NCI-H1694 (cell line): ENCODE measurements at places on chromosomes 6 and 20.

GRCh38 chr6:74568861-74569260, 637.0 kb downstream of the COL12A1 start:
- DNase-seq = no peak

GRCh38 chr6:28944412-28944865, 20.7 kb upstream of the TRIM27 start:
- DNase-seq = peak; percentile 66

- DNase-seq = no peak
Measured at GRCh38 chr6:168554472-168554871, 113.5 kb downstream of the SMOC2 start.

- DNase-seq = no peak
Measured at GRCh38 chr20:38471987-38472512, 593 bp upstream of the RALGAPB start.

- DNase-seq = no peak
Measured at GRCh38 chr6:25834950-25835349, 3.1 kb upstream of the SLC17A1 start.

DNA sequence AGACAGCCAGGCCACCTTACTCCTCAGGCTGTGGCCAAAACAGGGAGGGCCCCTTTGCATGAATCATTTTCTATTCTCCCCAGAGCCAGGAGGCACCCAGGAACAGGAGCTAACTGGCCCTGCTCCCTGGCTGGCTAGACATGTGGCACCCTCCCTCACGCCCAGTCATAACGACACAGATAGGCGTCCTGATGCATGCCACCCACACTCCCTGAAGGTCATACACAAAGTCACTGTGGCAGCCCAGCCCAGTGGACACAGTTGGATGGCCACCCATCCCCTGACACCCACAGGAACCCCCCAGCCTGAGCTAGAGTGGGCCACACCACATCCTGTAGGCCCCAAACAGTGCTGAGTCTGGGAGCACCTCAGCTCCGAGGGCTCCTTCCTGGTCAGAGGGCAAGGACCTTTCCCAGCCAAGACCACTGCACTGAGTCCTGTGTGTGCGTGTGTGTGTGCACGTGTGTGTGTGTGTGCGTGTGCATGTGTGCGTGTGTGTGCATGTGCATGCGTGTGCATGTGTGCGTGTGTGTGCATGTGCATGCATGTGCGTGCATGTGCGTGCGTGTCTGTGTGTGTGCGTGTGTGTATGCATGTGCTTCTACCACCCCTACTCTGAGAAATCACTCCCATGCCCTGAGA, 21.6 kb downstream of the TFEB start:
- no peak for DNase-seq

GRCh38 chr6:139290787-139291311, 949 bp downstream of the TXLNB start:
- no peak for DNase-seq

DNA sequence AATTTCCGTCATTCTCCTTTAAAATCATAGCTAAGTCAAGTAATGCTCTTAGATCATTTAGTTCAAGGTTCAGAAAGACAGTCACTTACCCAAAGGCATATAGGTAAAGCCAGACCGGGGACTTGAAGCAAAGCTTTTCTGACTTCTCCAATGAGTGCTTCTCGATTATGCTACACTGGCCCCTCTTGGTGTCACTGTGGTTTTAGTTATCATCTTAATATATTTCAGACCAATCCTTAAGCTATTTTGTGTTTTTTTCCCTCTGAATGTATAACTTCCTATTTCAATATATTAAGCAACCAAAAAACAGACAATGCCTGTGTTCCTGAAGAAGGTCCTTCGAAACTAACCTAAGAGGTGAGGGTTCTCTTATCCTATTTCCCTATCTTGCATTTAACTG, 3.9 kb downstream of the PRDM1 start:
- DNase-seq = no peak

DNA sequence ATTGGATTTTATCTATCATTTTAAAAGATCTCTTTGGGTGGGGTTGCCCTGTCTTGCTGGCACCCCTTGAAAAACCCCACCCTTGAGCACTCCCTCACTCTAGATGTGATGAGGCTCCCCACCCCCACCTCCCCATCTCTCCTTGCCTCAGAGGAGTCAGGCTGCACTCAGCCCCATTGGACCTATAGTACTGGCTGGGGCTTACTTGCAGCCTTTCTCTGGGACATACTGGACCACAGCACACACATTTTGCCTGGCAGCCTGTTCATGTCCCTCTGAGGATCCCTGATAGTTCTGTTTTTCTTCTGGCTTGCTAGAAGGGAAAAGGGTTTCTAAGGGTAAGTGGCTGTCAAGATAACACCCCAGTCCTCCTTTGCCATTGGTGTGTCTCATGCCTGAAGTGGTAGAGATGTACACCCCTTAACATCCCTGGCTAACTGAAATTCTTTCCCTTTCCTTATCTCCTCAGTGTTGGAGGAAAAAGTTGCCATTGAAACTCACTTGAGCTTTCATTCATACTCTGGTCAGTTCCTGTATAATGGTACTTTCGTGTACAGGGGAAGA, 553.4 kb upstream of the CITED2 start:
- DNase-seq = no peak

DNA sequence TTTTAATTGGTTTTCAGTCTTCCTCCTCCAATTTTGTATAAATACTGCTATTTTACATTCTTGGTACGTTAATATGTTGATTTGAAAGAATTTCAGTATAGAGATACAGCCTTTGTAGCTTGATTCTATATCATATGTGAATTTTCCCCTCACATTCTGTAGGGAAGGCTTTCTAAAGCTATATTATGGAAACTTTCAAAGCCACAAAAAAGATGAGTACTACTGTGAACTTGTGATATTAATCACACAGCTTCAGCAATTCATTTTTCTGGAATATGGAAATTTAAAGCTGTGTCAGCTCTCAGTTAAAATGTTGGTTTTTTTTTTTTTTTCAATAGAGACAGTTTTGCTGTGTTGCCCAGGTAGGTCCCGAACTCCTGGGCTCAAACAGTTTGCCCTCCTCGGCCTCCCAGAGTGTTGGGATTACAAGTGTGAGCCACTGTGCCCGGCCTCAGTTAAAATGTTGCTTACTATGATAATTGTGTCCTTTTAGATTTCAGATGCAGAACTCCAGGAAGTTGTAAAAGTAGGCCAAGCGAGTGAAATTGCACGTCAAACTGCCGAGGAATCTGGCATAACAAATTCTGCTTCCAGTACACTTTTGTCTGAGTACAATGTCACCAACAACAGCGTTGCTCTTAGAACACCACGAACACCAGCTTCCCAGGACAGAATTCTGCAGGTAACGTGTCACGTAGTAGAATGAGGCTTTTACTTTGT, 20.6 kb downstream of the CDC5L start:
- no peak for DNase-seq

GRCh38 chr6:108222504-108222903, 38.3 kb downstream of the SNX3 start:
- DNase-seq = no peak

GRCh38 chr6:33901822-33902456, 98.1 kb upstream of the MLN start:
- DNase-seq = no peak

- no peak for DNase-seq
Measured at GRCh38 chr6:169933839-169934698, 182.6 kb downstream of the ERMARD start.

DNA sequence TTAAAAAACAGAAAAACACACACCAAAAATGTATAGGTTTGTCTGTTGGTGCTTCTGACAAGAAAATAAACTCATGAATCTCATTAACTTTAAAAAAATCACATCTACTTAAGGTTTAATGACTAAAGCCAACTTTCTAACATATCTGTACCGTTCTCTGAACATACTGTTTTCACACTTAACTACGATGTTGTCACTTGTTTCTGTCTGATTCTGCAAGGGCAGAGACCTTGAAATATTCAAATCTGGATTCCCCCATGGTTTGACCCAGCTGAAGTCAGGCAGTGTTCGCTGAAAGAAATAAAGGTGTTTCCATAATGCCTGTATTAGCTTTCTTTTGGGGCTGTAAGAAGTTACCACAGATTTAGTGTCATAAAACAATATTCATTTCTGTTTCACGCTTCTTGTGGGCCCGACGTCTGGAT, 2.7 kb upstream of the ASXL1 start:
- DNase-seq = no peak

- DNase-seq = no peak
Measured at GRCh38 chr6:151826517-151827142, 19.1 kb downstream of the ESR1 start.

DNA sequence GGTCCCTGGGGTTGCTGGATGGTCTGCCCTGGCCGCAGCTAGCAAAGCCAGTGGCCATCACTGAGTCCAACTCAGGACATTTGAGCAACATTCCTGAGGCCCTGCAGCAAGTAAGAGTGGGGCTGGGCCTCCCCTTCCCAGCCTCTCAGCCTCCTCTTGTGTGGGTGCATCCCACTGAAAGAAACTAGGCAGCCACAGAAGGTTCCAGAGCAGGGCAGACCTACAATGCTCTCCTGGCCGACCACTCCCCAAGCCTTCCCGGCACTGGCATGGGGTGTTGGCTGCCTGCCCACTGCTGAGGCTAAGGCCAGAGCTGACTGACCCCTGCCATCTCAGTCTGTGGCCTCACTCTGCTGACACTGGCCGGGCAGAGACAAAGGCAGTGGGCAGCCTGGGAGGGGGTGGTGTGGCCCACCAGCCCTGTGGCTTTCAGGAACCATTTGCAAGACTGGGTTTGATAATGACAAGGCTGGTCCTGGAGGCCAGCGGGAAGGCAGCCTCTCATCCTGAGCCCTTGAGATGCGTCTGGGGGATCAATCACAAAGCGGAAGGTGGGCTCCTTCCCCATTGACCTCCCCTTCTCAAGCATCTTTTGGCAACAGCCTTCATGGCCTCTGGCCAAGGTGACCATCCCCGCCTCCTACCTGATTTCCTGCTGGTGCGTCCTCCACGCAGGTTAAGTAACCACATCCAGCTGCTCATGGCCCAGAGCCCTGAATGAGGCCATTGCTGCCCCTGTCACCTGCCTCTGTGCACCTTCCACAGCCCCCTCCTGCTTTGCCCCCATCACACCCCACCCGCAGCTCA, 9.6 kb downstream of the DLGAP4 start:
- DNase-seq = no peak

DNA sequence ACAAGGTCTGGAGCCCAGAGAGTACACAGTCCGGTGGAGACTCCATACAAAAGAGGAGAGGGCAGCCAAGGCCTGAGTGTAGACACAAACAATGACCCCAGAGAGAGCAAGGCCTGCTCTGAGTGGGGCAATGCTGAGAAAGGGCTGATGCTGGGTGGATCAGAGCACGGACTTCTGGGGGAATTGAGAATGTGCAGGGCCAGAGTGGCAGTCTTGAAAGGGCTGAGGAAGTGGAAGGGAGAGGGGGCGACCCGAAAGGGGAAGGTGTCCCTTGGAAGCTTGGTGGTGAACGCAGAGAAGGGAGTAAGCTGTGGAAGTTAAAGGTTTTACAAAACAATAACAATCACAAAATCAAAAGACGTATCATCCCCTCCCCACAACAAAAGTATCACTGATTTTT, 12.0 kb upstream of the GRM4 start:
- DNase-seq = no peak

GRCh38 chr6:65505736-65506135, 201.3 kb downstream of the EYS start:
- no peak for DNase-seq

GRCh38 chr6:141451181-141451510, 681.6 kb upstream of the GJE1 start:
- no peak for DNase-seq

GRCh38 chr6:91864911-91865310, 1278.0 kb upstream of the MAP3K7 start:
- DNase-seq = no peak

- no peak for DNase-seq
Measured at GRCh38 chr20:53352727-53353440, 240.8 kb downstream of the ZNF217 start.

GRCh38 chr6:10384610-10385523, 30.0 kb downstream of the TFAP2A start:
- no peak for DNase-seq

DNA sequence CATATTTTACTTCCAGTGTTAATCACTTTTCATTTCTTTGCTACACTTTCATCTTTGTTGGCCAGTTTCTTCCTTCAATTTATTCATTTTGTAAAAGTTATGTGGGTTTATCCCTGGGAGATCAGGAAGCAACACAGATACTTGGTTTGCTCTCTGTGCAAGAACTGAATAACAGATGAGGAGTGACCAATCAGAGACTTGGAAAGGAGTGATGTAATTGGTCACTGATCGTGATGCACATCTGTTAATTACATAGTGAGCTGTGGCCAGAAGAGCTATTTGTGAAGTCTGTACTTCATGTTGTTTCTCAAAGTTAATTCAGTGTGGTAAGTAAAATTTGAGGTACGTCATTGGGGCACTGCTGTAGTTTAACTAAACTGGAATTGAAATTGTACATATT, 21.3 kb downstream of the ANKRD6 start:
- DNase-seq = no peak

DNA sequence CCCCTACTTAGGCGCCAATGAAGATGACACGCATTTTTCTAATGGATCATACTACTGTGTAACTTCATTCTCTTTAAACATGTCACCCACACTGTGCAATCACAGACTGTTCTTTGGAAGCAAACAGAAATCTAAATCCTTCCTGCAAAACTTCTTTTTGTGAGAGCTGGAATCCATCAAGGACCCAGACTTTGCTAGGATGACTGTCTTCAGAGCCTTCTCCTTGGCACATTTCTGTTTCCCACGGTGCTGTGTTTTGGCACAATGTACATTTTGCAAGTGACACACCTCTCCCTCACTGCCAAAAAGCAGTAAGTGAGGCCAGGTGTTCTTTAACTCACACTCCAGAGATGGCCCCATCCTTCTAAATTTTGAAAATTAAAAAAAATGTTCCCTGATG, 21.7 kb upstream of the TAGAP start:
- DNase-seq = no peak
